GM23248 (cell line): ENCODE measurements at places on chromosomes 4 and X.

GRCh38 chr4:12360391-12360790 is 931.7 kb upstream of the HS3ST1 start:
- DNase-seq: no peak

DNA sequence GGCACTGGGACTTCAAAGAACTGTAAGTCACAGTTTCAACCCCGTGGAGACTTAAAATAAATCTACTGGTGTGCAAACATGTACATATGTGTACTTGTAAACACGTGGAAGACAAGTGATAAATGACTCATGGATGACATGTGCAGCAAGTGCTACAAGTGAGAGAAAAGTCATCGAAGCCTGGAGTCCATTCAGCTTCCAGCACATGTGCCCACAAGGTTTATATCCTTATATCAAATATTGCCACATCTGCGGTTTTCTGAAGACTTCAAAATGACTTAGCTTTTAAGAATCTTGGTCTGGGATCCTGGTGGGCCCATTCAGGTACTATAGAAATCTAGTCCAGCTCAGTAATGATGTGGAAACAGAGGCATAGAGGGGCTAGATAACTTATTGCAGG is 33.0 kb upstream of the TTC29 start:
- no peak for DNase-seq

- no peak for DNase-seq
These were observed 41.7 kb downstream of the PAGE2 start for GRCh38 chrX:55130481-55130880.

GRCh38 chr4:52248820-52249219 is 197.7 kb downstream of the SPATA18 start:
- peak; percentile 43 for DNase-seq

- DNase-seq: peak; percentile 19
These were observed 818 bp downstream of the RAI2 start for GRCh38 chrX:17860179-17860780.

DNA sequence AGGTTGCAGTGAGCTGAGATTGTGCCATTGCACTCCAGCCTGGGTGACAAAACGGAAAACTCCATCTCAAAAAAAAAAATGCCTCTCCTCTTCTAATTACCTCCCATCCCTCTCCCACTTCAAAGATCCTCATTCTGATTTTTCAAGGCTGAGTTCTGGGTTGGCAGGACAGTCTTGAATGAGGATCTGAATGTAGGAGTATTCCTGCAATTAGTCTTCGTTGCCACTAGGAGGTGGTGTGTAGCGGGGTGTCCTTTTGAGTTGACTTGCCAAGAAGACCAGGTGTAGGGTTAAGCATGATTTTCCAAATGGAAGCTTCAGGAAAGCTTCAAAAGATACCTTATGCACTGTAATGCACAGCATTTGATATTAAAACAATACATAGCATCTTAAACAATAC is 169.9 kb downstream of the ASMT start:
- no peak for DNase-seq

- DNase-seq: peak; percentile 89
These were observed 14.9 kb downstream of the TIFA start for GRCh38 chr4:112270640-112271421.

GRCh38 chrX:13752646-13753045 is 18.1 kb downstream of the OFD1 start:
- no peak for DNase-seq

DNA sequence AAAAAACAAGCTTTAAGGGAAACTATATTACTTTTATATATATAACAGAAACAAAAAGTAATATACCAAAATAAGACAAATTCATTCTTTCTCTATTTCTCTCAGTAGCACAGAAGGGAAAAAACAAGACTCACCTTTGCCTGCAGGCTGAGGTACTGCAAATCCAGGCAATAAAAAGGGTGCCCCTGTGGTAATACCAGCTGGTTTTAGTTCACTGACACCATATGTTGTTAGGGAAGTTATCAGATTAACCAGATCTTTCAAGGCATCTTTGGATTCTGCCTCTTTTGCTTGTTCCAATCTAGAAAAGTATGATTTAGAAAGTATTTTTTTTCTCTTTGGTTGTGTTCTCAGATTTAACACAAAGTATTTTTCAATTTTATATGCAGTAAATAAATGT is 139.8 kb downstream of the WDFY3 start:
- DNase-seq: no peak
